Aorta (tissue), 5 donors: ENCODE measurements at places on chromosomes 7 and 10.

DNA sequence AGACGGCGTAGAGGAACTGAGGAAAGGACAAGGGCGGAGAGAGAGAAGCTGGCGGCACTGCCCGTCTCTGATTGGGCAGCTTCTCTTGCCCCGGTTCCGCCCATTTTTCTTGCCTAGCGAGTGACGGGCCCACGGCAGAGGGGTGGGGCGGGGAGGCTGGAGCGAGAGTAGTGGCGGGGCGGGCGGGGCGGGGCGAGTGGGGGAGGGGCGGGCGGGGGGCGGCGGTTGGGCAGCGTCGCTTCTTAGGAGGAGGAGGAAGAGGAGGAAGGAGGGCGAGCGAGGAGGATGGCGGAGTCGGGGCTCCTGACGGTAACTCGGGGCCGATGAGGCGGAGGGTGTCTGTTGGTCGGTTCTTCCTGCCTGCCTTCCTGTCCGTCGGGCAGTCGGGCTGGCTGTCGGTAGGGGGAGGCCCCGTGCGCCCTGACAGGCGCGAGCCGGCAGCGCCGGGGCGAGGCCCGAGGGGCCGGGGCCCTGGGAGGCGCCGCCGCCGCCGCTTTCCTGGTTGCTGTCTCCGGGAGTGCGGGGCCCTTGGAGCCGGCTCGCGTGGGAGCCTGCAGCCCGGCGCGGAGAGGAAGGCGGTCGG lies at the start of gene SHOC2:
TSS of gene SHOC2 (plus strand) at position 256 of the 583 bp plus-strand sequence. CDS start 44,755 bp downstream, outside the sequence.
- peak; percentile 99 for DNase-seq

DNA sequence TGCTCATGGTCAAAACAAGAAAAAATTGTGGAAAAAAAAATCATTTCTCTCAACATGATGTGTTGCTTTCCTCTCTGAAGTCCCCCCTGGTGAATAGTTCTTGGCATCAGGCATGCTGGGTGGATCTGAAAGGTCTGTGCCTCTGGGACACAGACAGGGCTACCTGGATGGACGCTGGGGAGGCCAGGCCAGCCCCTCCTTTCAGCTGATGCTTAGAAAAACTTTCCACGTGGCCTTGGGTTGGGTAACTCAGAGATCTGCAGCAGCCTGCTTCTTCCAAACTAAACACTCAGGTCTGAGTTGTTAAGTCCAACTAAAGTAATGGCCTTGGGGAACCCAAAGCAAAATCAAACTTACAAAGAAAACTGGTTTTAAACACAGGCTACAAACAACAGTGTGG lies 113.0 kb downstream of the CCDC3 start:
- DNase-seq, result no peak

DNA sequence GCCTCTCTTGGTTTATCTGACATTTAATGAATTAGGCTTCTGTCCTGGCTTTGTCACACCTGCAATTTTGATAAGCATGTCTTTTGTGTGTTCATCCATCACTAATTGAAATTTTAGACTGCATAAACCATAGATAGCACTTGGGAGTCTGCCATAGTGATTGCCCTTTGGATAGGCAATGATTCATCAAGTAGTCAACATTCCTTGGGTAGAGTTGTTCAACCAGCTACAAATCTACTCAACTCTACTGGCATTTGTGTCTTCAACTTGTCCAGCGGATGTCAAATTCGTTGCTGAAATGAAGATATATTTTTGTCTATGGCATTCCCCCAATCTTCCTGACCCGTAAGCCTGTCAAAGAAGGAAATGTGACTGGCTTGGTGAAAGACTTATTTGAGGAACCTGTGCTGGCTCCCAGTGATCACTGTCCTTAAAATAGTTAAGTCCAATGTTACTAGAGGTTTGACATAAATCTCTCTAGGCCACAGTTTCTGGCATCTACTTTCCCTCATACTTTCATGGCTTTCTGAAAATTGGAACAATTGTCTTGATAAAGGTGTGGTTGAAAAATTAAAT lies 33.7 kb upstream of the CREB5 start:
- DNase-seq, result no peak

- DNase-seq, result peak; percentile 30
Measured at GRCh38 chr7:2045559-2046405, 187.0 kb downstream of the MAD1L1 start.

DNA sequence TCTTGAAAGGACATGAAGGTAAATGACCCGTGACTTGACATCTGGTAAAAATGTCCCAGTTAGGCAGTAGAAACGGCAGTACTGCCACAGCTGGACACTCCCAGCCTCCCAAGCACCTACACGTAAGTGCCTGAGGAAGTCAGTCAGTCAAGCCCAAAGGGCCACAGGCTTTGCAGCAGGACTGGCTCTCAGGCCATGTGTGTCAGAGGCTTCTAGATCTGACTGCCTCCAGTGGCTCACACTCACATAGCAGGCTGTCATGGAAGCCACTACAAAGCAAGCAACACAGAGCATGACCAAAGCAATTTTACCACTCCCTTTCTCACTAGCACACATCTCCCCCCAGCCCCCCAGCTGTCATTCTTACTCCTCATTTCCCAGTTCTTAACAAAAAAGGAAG lies 17.8 kb upstream of the CCNJ start:
- no peak for DNase-seq

GRCh38 chr10:109746861-109747260 lies 176.4 kb downstream of the XPNPEP1 start:
- no peak for DNase-seq

DNA sequence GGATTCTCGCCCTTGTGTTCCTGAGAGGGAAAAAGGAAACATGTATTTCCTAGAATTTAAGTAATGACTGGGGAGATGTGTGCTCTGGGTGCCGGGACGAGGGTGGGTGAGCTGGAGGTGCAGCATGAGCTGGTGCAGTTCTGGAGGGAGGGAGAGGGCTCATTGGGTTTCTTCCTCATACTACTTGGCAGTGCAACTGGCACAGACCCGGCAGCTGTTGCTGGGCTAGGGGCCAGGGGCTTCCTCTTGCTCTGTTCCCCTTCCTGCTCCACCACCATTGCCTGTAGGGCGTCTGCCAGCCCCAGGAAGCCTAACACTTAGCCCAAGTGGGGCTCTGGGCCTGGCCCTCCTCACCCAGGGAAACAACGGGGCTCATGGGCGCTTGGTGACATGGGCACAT lies 5.9 kb downstream of the RET start:
- DNase-seq, result no peak

DNA sequence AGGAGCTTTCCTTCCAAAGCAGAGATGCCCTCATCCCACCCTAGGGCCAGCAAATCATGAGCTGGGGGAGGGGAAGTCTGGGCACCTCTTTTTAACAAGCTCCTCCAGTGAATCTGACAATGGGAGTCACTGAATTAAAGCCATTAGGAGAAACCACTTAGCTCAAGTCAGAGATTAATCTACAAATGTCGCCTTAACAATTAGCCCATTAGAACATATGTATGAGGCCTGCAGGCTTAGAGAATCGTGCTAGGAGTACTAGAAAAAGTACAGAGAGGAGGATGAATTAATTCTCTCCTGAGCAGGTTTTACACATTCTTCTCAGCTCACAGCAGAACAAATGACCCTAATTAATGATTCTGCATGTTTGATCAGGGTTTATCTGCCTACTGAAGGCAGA lies 381.3 kb downstream of the KCNMA1 start:
- DNase-seq, result no peak

DNA sequence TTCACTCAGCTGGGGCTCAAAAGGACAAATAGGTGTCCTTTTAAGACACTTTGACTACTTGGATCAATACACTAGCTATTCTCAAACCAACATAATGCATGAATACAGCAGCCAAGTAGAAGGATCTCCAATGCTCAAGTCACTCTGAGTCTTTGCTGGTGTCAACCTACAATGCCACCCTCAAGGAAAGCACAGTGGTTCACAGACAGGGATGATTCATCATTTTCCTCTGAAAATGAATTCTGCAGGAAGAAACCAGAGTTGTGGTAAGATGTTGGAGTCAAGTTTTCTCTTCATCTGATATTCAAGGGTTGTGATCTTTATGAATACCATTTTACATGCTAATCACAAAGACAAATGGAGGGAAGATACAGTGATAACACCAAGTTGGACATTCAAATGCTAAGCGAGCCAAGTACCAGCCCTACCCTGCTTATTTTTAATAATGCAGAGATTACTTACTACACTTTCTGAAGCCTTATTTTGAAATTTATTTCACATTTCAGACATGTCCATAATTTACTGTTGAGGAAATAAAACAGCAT lies 143.1 kb upstream of the FGFR2 start:
- DNase-seq, result no peak

DNA sequence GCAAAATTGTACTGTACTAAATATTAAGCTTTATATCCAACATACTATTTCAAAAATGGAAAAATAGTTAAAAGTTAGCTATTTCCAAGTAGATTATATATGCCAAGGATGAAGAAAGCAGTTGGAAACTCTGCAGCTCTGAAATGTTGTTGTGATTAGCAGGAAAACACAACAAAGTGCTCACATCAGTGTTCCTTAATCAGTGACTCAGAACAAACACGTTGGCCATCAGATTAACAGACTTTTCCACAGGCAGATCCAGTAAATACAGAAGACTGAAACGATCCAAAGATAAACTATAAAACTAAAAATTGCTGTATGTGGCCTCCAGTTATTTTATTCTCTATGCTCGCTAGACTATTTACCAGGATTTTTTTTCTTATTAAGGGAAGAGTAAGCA lies 99.6 kb upstream of the SEMA3D start:
- DNase-seq, result no peak

- DNase-seq, result no peak
Measured at GRCh38 chr7:82167558-82168314, 275.8 kb downstream of the CACNA2D1 start.

DNA sequence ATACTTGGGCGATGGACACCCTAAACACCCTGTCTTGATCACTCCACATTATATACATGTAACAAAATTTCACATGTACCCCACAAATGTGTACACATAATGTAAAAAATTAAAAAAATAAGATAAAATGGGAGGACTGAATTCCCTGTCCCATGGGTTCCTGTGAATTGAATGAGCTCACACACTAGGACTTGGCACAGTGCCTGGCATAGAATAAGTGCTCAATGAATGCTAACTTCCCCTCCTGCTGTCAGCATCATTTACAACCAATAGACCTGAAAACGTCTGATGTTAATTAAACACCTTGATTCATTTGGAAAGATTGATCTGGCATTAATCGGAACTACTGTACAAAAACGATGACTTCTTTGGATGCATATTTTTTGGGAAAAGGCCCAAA lies 117.3 kb upstream of the ZNF438 start:
- no peak for DNase-seq

GRCh38 chr10:54607983-54608382 lies 193.0 kb downstream of the PCDH15 start:
- no peak for DNase-seq

- no peak for DNase-seq
Measured at GRCh38 chr7:33395340-33395739, 266.0 kb downstream of the BBS9 start.

DNA sequence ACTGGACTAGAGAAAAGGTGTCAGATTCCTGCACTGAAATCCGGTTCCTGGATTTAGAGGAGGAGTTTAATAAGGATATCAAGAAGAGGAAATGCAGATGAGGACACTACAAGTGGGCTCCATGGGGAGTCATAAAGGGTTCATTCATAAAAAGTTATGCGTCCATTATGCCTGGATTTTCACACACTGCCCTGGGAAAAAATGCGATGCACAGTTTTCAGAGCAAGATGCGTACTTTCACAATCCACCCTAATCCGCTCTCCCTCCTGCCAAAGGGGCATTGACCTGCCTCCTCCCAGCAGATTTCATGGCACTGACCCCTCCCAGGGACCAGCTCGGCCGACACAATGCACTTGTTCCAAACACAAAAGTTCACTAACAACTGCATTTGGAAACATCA lies 42.2 kb upstream of the OPALIN start:
- no peak for DNase-seq

GRCh38 chr7:136925044-136925443 lies 56.6 kb downstream of the CHRM2 start:
- no peak for DNase-seq

GRCh38 chr7:112204499-112205342 lies 1.5 kb downstream of the DOCK4 start:
- DNase-seq, result no peak

- no peak for DNase-seq
Measured at GRCh38 chr7:133980804-133981203, 146.3 kb upstream of the LRGUK start.

DNA sequence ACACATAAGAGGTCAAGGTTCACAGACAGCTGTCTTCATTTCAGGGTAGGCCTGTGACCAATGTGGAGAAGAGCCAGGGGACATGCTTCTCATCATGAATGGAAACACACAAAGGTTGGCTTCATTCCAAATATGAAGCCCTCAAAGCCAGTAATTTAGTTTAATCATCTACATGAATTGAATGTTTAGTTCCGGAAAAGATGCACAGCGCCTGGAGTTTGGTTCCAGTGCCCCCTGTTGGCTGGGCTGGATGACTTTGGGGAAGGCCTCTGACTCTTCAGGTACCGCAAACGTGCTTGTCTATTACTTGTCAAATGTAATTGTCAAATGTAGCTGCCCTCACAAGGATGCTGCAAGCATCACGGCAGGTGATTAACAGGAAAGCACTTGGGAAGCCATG lies 130.7 kb downstream of the ADRA2A start:
- no peak for DNase-seq

- no peak for DNase-seq
Measured at GRCh38 chr7:2116989-2117591, 115.7 kb downstream of the MAD1L1 start.

DNA sequence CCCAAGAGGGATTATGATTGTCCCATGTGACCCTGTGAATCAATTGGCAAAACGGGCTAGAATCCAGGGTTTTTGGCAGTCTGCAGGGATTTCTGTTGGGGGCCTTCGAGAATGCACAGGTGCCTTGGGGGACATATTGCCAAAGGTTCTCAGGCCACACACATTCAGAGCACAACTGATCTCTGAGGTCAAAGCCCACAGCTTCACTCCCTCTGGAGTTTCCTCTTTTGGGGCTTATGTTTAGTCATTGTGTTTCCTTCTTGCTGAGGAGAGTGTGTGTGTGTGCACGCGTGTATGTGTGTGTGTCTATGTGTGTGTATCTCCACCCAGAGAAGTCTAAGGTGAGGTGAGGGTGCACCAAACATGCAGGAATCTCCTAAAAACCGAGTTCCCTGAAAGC lies 8.8 kb downstream of the PPIF start:
- no peak for DNase-seq

- DNase-seq, result no peak
Measured at GRCh38 chr7:12970626-12971025, 283.2 kb downstream of the ARL4A start.

GRCh38 chr10:88080213-88080612 lies 216.8 kb downstream of the PTEN start:
- DNase-seq, result no peak

DNA sequence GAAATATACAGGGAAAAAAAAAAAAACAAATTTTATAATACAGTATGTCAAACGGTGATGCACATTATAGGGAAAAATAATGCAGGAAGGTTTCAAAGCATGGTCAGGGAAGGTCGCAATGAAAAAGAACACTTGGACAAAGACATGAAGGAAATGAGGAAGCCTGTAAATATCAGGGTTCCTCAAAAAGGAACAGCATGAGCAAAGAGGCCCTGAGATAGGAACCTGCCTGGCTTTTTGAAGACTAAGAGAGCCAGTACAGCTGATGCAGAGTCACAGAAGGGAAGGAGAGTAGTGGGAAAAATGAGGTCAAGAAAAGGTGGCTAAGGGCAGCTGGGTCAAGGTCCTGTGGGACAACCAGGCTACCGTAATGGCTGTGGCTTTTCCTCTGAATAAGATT lies 1.9 kb downstream of the VPS41 start:
- DNase-seq, result no peak
